Cardiac muscle cell (in vitro differentiated cells and primary cell): ENCODE measurements at places on chromosomes 1 and 21. TPM values are rescaled to one million over a fixed set of nuclear protein-coding genes. Genes with fewer than 3 reads are reported as not detected.

GRCh38 chr1:224534731-224535130, 81.4 kb upstream of the CNIH3 start:
- no peak for DNase-seq

- DNase-seq = no peak
These were observed 252.3 kb downstream of the BRINP2 start for GRCh38 chr1:177423090-177423489.

DNA sequence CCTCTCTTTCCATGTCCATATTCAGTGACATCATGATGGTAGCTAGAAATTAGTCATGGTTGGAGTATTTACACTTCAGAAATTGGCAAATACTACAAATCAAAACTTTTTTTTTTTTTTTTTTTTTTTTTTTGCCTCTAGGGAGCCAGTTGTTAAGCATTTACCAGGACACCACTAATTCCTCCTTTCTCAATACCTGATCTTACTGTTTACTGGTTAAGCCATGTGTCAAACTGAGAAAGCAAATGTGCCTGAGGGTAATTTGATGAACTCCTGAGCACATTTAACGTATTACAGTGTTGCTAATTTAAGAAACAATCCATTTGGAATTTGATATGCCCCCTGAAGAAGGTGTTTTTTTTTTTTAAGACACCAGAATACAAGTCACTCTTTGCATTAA, 94.4 kb downstream of the DNM3 start:
- no peak for DNase-seq

DNA sequence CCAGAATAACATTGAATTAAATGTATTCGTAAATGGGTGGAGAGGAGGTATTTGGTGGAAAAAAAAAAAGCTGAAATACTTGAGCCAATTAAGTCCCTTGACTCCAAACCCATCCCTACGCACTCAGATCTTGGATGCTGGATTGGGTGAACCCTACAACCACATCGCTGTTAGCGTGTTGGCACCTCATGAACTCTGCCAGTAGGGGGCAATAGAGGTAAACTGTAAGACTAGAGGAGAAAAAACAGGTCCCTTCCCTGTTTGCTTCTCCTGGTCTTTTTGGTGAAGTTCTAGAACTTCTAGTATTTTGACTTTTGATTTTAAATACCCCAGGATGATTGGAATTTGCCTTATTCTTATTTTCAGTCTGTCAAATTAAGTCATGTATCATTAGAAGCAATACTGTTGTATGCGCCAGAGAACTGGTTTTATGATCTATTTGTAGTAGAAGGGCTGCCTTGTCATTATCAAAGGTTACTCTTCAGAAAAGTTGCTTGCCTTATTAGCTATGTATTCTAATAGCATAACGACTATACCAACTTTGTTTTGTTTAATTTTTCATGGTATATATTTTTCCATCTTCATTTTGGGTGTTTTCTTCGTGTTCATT, 1.9 kb upstream of the OR13G1 start:
- peak; percentile 32 for DNase-seq

- no peak for DNase-seq
These were observed 360.3 kb downstream of the NEGR1 start for GRCh38 chr1:71921935-71922559.

GRCh38 chr1:182629080-182629479, 24.9 kb upstream of the RGS16 start:
- no peak for DNase-seq

DNA sequence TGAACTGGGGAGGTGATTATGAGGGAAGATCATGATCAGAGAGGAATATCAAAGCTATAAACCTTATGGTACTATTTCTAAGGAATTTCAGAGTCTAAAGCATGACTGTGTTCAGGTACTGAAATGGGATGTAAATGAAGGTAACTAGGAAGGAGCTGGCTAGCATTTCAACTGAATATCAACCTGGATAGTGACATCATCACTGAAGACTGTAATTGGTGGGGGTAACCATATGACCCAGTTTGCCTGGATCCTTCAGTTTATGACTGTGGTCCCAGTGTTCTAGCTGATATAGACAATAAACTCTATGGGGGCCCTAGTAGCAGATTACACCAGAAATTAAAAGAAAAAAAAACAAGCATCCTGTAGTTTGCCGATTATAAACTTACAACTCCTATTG, 120.8 kb downstream of the APP start:
- no peak for DNase-seq

DNA sequence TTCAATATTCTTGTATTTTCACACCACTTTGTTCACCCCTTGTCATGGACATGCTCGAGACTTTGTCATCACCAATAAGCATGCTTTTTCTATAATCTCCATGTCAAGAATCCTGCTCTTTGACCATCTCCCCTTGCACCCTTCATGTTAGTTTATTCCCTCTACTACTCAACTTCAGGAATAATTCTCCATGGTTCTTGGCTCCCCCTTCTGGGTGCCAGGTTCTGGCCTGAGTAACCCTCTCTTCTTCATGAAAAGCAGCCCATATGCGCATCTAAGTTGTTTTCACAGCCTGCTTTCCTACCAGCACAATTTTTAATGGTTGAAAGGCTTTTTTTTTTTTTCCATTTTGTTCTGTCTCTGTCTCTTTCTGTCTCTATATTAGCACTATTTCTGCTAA, 160.7 kb downstream of the LEPR start:
- no peak for DNase-seq

DNA sequence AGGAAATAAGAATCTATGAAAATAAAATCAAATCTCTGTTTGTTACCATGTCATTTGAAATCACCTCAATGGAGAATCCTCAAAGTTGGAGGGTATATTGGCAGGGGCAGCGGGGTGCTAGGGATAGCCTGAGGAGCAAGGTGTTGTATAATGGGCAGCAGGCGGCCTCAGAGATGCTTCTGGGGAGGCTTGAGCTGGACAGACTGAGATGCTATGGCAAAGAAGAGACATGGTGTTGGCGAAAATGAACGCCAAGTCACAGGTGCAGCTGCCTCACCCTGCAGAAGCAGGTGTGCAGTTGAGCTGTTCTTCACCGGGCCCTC, 3.1 kb upstream of the SLC1A7 start:
- no peak for DNase-seq

- no peak for DNase-seq
These were observed 23.8 kb downstream of the EIF2D start for GRCh38 chr1:206588492-206588891.

DNA sequence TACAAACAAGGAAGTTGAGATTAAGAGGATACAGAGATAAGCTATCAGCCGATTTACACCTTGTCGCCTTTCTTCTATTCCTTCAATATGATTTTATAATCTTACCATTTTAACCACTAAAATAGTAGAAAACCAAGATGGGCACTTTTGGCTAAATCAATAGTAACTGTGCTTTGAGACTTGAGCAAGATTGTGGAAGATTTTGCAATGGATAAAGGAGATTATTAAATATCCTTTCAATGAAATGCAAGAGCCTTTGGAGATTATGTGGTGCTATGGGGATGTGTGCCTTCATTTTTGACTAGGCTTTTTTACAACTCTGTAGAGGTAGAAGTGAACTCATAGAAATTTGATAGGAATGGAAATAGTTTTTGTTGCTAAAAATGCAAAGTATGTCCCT, 33.7 kb downstream of the ADAMTS1 start:
- no peak for DNase-seq

DNA sequence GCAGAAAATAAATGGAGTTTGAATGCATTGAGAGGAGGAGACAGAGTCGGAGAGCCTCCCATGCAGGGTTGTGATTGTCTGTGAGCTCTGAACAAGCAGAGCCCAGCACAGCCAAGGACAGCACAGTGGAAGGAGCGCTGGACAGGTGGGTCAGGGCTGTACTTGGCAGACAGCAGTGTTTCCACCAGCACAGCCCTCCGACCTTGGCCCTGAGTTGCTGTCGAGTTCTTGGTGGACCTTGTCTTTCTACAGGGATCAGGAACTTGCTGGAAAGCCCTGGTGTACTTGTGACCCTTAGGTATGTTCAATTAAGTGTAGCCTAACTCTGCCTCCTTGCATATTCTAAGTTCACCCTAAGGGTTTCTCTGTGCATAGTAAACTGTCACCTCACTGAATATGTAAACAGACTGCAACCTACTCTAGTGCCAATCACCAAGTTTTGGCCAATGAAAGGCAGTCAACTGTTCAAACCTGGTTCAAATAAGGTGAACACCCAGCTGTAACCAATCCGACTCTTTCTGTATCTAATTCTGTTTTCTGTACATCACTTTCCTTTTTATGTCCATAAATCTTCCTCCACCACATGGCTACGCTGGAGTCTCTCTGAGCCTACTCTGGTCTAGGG, 86.6 kb upstream of the SLC25A33 start:
- DNase-seq = no peak

- no peak for DNase-seq
These were observed 17.9 kb upstream of the TARS2 start for GRCh38 chr1:150469291-150469690.

GRCh38 chr1:79848316-79848715, 841.8 kb upstream of the ADGRL4 start:
- DNase-seq = no peak

DNA sequence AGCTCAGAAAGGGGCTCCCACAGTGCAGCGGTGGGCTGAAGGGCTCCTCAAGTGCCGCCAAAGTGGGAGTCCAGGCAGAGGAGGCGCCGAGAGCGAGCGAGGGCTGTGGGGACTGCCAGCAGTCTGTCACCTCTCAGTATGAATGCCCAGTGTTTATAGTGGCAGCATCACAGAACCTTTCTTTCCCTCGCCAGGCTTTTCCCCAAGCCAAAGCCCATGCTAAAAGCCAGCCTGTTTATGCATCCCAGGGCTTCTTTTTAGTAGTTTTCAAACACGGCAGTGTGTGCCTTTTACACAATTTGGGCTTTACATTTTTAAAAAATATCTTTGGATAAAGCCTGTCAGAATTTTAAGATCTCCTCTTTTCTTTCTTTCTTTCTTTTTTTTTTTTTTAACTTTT, 70.6 kb downstream of the CENPF start:
- DNase-seq = no peak

- DNase-seq = peak; percentile 62
These were observed 93.4 kb downstream of the BCAR3 start for GRCh38 chr1:93588206-93588605.

- DNase-seq = no peak
These were observed 69.2 kb upstream of the ERG start for GRCh38 chr21:38567335-38567969.

DNA sequence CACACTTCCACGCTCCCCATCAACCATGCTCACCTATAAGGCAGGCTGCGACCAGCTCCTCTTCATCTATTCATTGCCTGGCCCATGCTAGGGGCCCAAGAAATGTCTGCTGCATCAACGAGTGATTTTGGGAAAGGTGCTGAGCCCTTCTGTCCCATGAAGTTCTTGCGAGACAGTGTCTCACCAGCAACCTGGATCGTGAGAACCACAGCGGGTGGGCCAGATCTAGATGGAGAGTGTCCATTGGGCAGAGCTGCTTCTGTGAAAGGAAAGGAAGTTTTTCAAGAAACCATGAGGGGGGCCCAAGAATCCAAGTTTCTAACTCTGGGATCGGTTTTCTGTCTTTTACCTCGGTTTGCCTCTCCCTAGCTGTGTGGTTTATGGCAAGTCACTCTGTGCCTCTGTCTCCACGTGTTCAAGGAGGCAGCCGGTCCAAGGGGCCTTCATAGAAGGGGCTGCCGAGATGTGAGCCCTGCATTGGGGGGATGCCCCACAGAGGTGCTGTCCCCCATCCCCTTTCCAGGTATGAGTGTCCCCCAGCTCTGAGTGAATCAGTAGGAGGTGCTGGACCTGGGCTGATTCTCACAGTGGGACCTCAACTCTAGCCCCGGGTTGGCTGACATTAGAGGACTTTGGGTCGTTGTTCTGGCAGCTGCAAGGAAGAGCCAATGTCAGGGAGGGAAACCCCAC, 8.3 kb upstream of the PADI1 start:
- DNase-seq = no peak

DNA sequence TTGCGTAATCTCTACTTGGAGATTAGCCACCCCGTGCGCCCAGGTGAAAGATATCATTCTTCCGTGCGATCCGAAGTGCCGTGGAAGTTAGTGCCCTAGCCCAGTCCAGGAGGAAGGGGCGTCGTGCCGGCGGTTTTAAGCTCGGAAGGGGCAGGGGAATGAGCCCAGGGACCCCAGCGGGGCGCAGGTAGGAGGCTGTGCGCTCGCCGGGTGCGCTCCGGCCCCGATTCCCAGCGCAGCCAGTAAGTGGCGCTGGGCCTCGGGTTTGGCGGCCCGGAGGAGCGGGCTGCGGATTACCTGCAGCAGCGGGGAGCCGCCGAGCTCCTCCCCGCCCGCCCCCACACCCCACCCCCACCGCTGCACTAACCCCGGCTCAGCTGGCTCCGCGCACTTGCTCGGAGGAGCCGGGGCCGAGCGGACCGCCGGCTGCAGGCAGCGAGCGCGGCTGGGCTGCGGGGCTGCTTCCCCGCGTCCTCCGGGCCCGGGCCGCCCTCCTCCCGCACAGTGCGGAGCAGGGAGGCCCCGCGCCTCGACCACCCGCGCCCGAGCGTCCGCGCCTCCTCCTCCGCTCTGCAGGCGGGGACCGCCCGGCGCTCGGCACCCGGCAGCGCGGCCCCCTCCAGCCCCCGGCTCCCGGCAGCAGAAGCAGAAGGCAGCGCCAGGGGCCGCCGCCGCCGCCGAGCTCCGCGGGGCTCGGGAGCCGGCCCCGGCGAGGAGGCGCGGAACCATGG, at the start of gene RYR2:
TSS of gene RYR2 (plus strand) at position 390 of the 731 bp plus-strand sequence. CDS start at position 728, 338 bp downstream.
- DNase-seq = peak; percentile 29

DNA sequence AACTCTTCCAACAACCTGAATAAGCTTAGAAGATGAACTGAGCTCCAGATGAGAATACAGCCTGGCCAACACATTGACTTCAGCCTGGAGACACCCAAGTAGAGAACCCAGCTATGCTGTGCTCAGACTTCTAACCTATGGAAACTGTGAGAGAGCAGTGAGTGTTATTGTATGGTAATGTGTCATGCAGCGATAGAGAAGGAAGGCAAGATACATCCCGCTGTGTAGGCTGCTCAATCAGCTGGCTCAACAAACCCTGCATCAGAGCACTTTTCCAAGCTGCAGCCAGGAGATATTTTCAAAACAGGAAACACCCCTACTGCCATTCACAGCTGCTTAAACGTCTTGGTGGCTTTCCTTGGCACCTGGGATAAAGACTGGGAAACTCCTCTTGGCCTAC, 321.3 kb downstream of the SIPA1L2 start:
- DNase-seq = no peak

CD160 gene
- not detected in 2 replicates for total RNA-seq

PRKAB2 gene
- 28.2 and 29.3 TPM in 2 replicates for total RNA-seq

SLC22A15 gene
- 2.3 and 2.7 TPM in 2 replicates for total RNA-seq

PRDM15 gene
- total RNA-seq = 3.9 and 6.4 TPM in 2 replicates

PAX7 gene
- total RNA-seq = not detected in 2 replicates

AGL gene
- 37.1 and 39.5 TPM in 2 replicates for total RNA-seq

RGS13 gene
- 1.3 and 1.4 TPM in 2 replicates for total RNA-seq

NKAIN1 gene
- total RNA-seq = 1.7 and 1.9 TPM in 2 replicates

DMBX1 gene
- total RNA-seq = not detected in 2 replicates

SDHB gene
- 126 and 160 TPM in 2 replicates for total RNA-seq

TMEM269 gene
- total RNA-seq = 0.21 and 0.69 TPM in 2 replicates

CRP gene
- total RNA-seq = not detected in 2 replicates

PRAMEF6 gene
- not detected in 2 replicates for total RNA-seq

AIRE gene
- total RNA-seq = 0.45 TPM in 1 of 2 replicates, not detected in the other

SNAP47 gene
- total RNA-seq = 57.4 and 60.7 TPM in 2 replicates

CBR3 gene
- total RNA-seq = not detected in 2 replicates

CLDN17 gene
- total RNA-seq = not detected in 2 replicates

PTPN22 gene
- total RNA-seq = not detected in 2 replicates

CAPN9 gene
- total RNA-seq = 0.12 and 0.18 TPM in 2 replicates

PLEKHO1 gene
- 94.1 and 102 TPM in 2 replicates for total RNA-seq
